ENCODE measurements at places on chromosomes 16 and 17.

GRCh38 chr17:36858119-36859002, 78.9 kb upstream of the LHX1 start:
- no peak for DNase-seq

DNA sequence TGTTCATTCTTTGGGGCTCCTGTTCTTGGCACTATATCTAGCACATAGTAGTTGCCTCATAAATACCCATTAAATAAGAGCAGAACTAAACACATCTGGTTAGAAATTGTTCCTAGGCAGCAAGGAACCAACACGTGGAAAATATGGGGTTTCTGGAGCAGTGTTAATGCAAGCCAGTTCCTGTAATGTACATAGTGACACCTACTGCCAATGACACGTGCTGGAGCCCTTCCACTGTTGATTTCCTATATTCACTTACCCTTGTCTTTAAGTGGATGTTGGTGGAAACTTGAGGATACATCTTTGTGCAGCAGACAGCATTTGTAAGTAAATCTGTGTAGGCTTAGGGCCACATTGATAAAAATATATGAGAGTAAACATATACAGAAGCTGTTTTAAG, 1.6 kb upstream of the IRF8 start:
- DNase-seq: no peak

DNA sequence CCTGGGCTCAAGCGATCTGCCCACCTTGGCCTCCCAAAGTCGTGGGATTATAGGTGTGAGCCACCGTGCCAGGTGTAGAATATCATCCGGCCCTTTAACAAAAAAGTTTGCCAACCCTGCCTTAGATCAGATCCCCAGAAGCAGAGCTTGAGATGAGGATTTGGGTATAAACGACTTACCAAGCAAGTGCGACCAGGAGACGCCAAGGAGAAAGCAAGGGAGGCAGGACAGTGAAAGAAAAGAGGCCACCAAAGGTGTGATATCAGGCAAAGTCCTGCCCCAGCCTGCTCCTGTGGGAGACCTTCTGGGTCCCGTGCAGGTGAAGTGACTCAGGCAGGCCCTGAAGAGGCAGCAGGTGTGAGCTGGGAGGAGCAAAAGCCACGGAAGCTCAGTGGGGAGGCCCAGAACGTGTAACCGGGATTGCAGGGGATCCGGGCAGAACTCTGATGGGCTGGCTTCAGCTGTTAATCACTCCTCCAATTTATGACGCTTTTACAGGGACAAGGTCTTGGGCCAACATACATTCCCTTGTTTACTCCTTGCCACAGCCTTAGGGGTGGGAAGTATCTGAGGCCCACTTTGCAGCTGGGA, 14.1 kb upstream of the CALB2 start:
- DNase-seq: no peak

- peak; percentile 78 for DNase-seq
Observed at GRCh38 chr16:71439523-71439922, 2.3 kb downstream of the TLE7 start.

DNA sequence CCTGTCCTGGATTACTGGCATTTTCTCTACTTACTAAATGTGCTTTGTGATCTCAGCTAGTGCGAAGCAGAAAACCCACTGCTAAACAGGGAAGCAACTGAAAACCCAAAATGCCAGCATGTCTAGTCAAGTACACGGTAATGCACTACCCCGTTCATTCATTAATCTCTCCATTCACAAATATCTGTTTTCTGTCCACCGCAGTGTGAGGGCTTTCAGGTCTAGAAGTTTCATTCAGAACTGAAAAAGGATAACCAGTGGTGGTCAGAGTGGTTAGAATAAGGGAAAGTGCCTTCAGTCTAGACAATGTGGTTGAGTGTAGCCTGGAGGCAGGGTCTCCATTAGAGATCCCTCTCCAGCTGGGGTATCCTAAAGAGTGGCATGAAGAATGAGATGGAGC, 68.3 kb downstream of the C17orf67 start:
- no peak for DNase-seq

GRCh38 chr16:27463741-27464591, 62.0 kb downstream of the IL21R start:
- no peak for DNase-seq

- DNase-seq: no peak
Observed at GRCh38 chr17:68035131-68035522, 408 bp upstream of the KPNA2 start.

GRCh38 chr17:17840751-17841591, 4.2 kb upstream of the SREBF1 start:
- peak; percentile 51 for DNase-seq

- DNase-seq: no peak
Observed at GRCh38 chr17:7204336-7204735, 15.3 kb downstream of the DLG4 start.

- no peak for DNase-seq
Observed at GRCh38 chr16:82373976-82374375, 204.0 kb upstream of the MPHOSPH6 start.

DNA sequence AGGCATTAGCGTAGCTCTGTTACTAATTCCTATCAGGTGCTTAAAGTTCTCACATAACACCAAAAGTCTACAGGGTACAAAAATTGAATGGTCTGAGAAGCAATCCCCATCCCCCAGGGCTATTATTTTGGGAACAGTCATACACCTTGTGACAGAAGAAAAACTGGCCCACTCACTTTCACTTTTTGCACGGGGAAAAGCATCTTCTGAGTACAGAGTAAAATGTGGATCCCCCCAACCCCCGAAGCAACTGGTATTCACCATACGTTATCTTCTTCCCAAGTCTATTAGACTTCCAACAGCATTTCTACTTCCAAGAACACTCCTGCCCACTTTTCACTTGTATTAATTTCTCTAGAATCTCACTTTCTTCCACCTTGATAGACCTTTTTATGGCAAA, 11.8 kb downstream of the GGA3 start:
- DNase-seq: no peak

DNA sequence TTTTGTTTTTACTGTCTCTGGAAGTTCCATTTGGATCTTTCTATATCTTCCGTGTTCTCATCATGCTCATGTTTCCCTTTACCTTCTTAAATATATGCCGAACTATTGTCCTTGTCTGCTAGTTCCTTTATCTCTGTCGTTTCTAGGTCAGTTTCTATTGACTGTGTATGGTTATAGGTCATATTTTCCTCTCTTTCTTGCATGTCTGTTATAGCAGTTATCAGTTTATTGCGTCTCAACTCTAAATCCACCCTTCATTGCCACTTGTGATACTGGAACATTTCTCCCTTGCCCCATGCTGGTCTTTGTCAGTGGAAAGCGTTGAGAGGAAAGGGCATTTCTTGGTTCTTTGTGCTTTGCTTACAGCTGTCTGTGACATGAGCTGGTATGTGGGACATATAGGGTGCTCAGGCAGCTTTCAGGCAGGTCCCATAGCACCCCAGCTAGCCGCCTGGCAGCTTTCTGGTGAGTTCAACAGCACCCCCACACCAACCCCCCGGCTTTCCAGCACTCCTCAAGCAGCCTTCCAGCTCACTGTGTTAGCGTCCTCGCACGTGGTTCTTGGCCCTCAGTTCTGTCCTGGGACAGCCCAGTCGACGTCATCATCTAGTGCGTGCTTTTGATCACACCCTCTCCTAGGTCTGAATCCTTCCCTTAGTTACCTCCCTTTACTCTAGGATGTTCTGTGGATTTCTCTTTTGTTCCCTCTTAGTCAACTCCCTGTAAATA, 15.4 kb upstream of the DNASE1 start:
- no peak for DNase-seq

DNA sequence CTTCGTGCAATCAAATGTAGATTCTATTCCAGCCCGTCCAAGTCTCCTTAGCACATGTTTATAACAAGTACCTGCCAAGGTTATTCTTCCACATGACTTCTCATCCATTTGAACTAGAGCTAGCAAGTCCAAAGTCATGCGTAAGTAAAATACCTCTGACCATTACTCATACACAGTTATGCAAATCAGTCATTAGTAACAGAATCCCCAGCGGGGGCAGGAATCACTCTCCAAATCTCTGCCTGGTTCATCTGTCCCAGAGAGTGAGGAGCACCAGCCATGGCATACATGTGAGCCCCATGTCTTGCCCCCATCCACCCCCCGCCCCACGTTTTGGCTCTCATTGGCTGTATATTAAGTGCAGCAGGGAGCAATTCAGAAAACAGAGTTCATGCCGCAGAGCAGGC, 27.7 kb downstream of the SRL start:
- DNase-seq: peak; percentile 94

- no peak for DNase-seq
Observed at GRCh38 chr17:364766-365165, 12.2 kb upstream of the RPH3AL start.

- DNase-seq: no peak
Observed at GRCh38 chr17:76095943-76096342, 7.6 kb downstream of the EXOC7 start.

DNA sequence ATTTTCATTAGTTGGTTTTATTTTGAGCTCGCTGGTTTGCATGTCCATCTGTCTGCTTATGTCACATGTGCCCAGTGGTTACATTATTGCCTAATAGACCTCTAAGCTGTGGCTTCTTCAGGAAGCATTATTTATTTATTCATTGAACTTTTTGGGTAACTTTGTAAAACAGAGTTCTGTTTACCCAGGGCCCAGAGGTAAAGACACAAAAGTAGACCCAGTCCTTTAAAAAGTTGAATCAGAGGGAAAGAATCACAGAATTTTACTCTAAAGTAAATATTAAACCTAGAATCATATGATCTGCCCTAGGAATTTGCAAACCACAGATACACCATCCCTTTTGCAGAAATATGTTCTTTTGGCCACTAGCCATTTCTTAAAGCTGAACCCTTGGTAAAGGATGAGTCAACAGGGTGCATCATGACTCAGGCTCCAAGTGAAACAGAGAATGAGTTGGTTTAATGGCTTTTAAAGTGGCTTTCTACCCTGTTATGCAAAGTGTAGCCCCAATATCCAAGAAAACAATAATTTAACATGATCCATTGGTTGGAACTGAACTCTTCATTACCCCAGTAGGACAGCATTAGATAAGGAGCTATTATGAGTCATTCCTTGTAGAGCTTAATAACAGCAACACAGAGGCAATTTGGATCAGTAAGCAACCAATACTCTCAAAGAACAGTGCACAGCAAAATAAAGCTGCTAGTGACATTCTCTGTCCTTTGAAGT, 236.3 kb downstream of the KCNJ2 start:
- peak; percentile 91 for DNase-seq

DNA sequence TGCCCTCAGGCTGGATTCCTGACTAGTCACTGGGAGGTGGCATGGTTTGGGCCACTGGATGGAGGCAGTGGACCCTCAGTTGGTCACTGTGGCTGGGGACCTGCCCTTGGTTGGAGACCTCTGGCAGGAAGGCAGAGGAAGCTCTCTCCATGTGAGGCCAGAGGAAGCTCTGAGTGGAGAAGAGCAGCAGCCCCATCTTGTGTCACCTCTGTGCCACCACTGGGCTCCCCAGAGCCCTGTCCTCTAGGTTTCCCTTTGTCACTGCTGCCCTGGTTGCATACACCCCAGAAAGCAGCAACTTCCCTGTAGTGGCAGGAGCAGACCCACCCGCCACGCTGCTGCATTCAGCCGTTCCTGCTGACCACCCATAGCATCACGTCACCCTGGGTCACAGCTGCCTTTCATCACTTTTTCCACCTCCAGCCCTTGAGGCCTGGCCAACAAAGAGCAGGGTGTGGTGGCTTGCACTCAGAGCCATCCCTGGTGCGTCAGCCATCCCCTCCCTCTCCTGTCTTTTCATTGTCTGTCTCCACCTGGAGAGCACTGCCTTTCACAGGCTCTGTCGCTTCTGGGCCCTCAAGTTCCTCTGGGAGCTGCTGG, 11.9 kb downstream of the CTRL start:
- no peak for DNase-seq

- no peak for DNase-seq
Observed at GRCh38 chr17:82178499-82179261, 34.0 kb downstream of the CCDC57 start.

- peak; percentile 90 for DNase-seq
Observed at GRCh38 chr17:17028059-17028877, 14.0 kb upstream of the MPRIP start.

GRCh38 chr17:42284566-42284965, 3.7 kb upstream of the STAT5A start:
- no peak for DNase-seq

DNA sequence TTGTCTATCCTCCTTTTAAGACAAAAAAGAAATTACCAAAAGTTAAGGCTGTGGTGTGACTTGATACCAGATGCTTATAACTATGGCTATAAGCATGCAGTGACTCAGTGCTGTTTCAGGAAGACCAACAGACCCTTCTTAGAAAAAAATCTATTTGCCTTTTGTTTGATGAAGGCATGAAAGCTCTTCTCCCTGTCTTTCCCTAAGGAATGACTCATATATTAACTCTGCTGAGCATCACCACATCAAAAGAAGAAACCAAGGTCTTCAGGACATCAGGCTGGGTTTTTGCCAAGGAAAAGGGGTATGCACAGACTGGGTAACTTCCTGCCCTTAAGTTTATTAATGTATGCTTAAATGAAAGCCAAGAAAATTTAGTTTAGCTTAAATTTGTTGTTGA, 47.1 kb downstream of the VMP1 start:
- peak; percentile 96 for DNase-seq

- DNase-seq: peak; percentile 87
Observed at GRCh38 chr17:80544655-80545498, at the start of gene RPTOR. Gene RPTOR, plus strand, starts transcription at chr17:80544838. Its CDS starts 792 bp downstream, at chr17:80545630.

DNA sequence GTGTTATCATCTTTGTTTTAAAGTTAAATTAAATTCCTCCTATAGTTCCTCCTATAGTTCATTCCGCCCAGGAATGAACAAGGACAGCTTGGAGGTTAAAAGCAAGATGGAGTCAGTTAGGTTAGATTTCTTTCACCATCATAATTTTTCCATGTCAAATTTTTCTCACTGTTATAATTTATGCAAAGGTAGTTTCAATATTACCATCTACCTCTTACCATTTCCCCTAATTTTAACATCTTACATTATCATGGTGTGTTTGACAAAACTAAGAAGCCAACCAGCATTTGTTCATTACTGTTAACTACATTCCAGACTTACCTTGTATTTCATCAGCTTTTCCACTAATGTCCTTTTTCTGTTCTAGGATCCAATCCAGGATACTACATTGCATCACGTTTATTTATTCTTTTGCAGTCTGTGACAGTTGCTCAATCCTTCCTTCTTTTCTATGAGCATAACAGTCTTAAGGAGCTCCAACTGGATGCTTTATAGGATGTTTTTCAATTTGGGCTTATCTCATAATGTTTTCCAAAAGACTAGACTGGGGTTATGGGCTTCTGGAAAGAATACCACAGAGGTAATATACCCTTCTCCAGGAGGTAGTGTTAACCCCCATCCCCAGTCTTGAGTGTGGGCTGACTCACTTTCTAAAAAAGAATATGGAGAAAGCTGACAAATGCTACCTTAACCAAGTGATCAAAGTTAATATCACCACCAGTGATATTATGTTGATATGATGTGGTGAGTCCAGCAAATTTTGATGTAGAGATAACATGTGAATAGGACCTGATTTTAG, 158.5 kb downstream of the PPM1E start:
- DNase-seq: peak; percentile 63

Measured in AG10803 (cell line).